ENCODE measurements at places on chromosomes 11 and 22.

DNA sequence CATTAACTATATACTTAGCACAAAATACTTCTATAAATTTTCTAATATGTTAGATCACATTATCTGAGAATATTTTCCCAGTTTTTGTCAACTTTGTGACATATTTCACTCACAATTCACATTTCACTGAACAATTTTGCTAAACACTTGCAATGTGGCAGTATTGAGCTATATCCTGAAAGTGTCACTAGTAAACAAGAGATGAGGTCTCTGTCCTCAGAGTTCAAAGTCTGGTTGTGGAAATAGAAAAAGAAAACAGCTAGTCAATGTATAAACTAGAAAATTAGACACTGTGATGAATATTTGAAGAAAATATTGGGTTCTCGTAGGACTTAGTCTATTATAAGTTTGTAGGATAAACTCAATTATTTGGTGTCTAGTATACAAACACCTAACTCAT is 87.4 kb upstream of the CHORDC1 start:
- no peak for DNase-seq

GRCh38 chr11:69218271-69218682 is 62.5 kb downstream of the SMIM38 start:
- no peak for DNase-seq

DNA sequence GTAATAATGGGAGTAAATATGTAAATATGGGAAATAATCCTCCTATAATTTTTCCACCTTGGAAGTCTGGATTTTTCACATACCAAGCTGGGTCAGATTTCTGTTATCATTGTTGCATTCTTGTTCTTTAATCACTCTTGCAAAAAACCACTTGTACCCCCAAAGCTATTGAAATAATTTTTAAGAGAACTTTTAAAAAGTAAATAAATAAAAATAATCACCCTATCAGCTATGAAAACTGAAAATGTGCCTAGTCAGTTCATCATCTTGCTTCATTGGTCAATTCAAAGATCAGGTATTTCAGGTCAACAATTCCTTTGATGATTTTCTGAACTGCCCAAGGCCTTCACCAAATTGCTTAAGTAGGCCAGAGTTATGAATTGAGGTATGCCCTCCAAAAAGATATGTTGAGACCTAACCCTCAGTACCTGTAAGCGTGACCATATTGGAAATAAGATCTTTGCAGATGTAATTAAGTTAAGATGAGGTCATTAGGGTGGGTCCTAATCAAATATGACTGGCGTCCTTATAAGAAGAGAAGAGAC is 95.8 kb downstream of the PIWIL4 start:
- DNase-seq: no peak

DNA sequence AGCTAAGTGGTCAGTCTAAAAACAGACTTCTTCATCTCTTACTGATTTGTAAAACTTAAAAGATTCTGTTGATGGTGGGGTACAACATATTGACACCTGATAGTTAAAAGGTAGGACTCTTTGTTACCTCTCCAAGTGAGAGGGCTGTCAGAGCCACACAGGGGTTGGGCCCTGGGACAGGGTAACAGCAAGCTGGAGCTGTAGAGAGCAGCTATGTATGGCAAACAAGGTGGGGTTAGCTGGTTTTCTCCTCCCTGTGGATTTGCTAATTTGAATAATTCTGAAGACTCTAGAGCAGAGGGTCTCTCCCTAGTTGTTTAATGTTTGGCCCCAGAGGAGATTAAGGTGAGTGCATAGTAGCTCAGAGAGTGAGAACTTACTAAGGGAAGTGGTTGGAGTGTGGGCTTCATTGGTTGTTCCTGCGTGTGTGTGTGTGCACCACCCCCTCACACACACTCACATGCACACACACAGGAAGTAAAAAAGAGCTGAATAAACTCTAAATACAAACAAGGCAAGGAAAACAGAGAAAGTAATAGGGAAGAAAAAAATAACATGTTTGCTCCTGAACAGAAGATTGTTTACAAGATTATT is 9.2 kb upstream of the GAS2 start:
- DNase-seq: no peak

DNA sequence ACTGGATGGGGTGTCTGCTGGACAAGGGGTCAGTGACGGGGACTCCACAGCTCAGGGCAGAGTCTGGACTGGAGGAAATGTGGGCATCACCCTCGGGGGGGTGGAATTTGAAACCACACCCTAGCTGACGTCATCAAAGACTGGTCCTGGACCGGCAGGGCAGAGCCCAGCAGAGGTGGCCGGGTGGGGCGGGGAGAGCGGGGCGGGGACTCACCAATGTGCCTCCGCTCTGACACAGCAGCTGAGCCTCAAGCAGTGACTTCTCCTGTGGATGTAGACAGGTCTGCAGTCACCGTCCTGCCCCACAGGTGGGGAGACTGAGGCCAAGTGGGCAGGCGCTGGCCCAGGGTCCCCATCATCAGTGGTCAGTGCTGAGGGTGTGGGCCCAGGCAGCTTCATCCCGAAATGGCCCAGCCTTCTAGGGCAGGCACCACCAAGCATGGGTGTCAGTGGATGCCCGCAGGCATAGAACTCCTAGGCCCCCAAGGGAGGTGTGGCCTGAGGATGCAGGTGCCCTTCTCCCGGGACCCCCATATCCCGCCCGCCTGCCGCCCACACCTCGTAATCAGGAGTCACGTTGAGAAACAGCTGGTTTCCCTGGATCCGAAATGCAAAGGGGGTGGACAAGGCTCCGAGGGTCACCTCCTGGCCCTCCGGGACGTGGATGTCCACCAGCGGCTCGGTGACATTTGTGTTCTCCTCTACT is 603 bp downstream of the CDHR5 start:
- no peak for DNase-seq

Measured in T-helper 2 cell (primary cell).